ENCODE measurements at places on chromosomes 13 and 19. TPM values are rescaled to one million over a fixed set of nuclear protein-coding genes. Genes with fewer than 3 reads are reported as not detected.

DNA sequence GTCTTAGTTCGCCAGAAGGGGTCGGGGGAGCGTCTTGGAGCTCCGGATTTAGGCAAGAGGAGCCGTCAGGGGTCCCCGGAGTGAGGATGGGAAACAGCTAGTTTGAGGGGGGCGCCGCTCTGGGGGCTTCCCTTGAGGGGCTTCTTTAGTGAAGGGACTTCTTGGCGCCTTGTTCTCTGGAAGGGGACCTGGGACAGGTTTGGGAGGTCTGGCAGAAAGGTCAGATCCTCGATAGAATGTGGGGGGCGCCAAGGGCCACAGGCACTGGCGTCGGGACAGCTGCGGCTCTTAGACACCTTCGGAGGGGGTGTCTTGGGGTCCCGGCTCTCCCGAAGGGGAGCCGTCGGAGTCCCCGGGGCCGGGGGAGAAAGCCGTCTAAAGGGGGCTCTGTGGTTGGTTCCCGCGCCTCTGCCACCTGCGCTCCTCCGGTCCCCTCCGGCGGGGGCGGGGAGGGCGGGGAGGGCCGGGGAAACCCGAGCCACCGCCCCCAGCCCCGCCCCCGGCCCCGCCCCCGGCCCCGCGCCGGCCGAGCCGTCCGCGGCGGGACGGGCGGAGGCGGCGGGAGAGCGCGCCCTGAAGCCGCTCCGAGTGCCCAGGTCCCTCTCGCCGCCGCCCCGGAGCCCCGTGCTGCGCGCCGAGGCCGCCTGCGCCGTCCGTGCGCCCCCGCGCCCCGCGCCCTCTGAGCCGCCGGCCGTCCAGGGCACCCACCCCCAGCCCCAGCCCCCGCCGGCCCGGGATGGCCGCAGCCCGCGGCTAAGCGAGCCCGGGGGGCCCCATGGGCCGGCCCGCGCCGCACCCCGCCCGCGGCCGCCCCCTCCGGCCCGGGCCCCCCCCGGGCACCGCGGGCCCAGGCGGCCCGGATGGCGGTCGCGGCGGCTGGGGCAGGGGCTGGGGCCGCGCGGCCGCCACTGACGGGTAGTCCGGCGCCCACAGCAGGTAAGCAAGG is at the start of gene NRTN:
Gene NRTN (plus strand): TSS at position 552 of the 946 bp plus-strand sequence. CDS start 19,099 bp downstream, outside the sequence.
- H3K36me3 ChIP-seq: no peaks in the 10 kb centered on the region
- H3K4me1 ChIP-seq: no peaks in the 10 kb centered on the region
- peak within 1 kb of the TSS; percentile 18 for H3K4me3 ChIP-seq
- H3K27me3 ChIP-seq: peaks cover 66% of the 10 kb centered on the region
- DNase-seq: no peak
- H3K27ac ChIP-seq: no peak within 1 kb of the TSS

GRCh38 chr13:41007744-41008128 is 11.4 kb downstream of the ELF1 start:
- H3K27ac ChIP-seq: no peak overlapping the region
- no peaks in the 10 kb centered on the region for H3K36me3 ChIP-seq
- no peak for DNase-seq
- H3K27me3 ChIP-seq: no peaks in the 10 kb centered on the region

FFAR1 gene
- not detected for total RNA-seq

GRCh38 chr19:7326105-7326877 is 22.4 kb upstream of the ARHGEF18 start:
- no peak for DNase-seq
- no peaks in the 10 kb centered on the region for H3K4me1 ChIP-seq
- H3K36me3 ChIP-seq: no peaks in the 10 kb centered on the region
- no peak overlapping the region for H3K27ac ChIP-seq
- no peaks in the 10 kb centered on the region for H3K27me3 ChIP-seq

GRCh38 chr13:102897371-102898138 is 51.7 kb downstream of the ERCC5 start:
- DNase-seq: peak; percentile 9
- no peak overlapping the region for H3K4me3 ChIP-seq
- no peaks in the 10 kb centered on the region for H3K4me1 ChIP-seq
- no peaks in the 10 kb centered on the region for H3K27me3 ChIP-seq
- H3K36me3 ChIP-seq: no peaks in the 10 kb centered on the region

SLC7A9 gene
- not detected for total RNA-seq

SIPA1L3 gene
- 6.1 TPM for total RNA-seq

DIAPH3 gene
- total RNA-seq: not detected

- no peaks in the 10 kb centered on the region for H3K27me3 ChIP-seq
- no peaks in the 10 kb centered on the region for H3K4me1 ChIP-seq
- H3K4me3 ChIP-seq: peak within 1 kb of the TSS; percentile 43
- H3K36me3 ChIP-seq: no peaks in the 10 kb centered on the region
- H3K27ac ChIP-seq: no peak within 1 kb of the TSS
- DNase-seq: peak; percentile 29
Observed at GRCh38 chr13:46211483-46212351, at the start of gene LRRC63. Gene LRRC63, plus strand, starts transcription at chr13:46211928. Its CDS starts 1,107 bp downstream, at chr13:46213035.

GRCh38 chr19:30224689-30225606 is 147.2 kb upstream of the ZNF536 start:
- no peaks in the 10 kb centered on the region for H3K36me3 ChIP-seq
- peaks cover 66% of the 10 kb centered on the region for H3K27me3 ChIP-seq
- no peak for DNase-seq

DNA sequence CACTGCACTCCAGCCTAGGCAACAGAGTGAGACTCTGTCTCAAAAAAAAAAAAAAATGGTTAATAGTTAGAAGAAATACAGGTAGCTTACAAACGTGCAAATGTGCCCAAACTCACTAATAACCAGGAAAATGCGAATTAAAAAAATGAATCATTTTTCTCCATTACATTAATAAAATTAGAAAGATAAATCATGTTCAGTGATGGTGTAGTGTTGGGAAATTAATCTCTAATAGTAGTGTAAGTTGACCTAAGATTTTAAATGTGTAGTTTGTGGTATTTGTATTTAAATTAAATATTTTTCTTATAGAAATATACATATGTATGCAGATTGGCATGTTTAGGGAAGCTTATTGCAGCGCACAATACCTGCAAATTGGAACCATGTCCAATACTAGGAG is 57.6 kb downstream of the PCCA start:
- H3K27me3 ChIP-seq: no peaks in the 10 kb centered on the region
- H3K4me1 ChIP-seq: no peaks in the 10 kb centered on the region
- no peak for DNase-seq
- no peak overlapping the region for H3K4me3 ChIP-seq

DCT gene
- total RNA-seq: 0.16 TPM

DNA sequence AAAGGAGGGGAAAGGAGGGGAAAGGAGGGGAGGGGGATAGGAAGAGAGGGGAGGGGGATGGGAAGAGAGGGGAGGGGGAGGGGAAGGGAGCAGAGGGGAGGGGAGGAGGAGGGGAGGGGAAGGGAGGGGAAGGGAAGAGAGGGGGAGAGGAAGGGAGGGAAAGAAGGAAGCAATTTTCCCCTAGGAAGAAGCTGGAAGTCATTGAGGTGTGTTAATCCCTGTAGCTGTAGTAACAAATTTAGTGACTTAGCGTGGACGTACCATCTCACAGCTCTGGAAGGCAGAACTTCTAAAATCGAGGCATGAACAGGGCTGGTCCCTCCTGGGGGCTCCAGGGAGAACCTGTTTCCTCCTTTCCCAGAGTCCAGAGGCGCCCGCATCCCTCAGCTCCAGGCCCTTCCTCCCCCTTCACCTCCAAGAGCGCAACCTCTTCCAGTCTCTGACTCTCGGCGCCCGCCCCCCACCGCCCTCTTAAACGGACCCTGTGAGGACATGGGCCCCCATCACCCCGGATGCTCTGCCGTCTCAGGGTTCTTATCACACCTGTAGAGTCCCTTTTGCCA is 5.6 kb upstream of the CDC34 start:
- DNase-seq: no peak
- no peak overlapping the region for H3K27ac ChIP-seq
- H3K4me1 ChIP-seq: peaks cover 3% of the 10 kb centered on the region
- H3K27me3 ChIP-seq: peaks cover 17% of the 10 kb centered on the region

DNA sequence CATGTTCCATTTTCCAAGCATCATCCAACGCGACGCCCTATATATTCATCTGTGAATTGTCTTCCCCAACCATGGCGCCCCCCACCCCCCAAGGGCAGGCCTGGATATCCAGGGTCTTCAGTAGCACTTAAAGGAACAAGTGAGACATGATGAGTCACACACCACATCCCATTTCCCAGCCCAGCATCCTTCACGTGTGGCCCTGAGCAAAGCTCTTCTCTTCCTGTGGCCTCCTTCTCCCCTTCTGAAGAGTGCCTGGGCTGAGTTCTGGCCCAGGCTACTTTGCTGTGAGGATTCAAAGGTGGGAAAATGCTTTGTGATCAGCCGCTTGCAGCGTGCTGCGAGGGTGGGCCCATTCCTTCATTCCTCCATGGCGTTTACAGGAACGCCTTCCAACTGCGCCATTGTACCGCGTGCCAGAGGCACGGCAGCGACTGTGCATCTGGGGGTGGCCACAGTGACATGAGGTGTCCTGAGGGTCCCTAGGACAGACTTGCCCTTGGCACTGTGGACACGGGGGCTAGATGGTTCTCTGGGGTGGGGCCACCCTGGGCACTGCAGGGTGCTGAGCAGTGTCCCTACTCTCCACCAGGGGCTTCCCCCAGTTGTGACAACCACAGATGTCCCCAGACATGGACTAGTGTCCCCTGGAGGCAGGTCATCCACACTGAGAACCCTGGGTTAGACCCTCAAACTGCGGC is 11.7 kb downstream of the PLIN4 start:
- H3K4me3 ChIP-seq: no peak overlapping the region
- peaks cover 55% of the 10 kb centered on the region for H3K36me3 ChIP-seq
- peaks cover 49% of the 10 kb centered on the region for H3K4me1 ChIP-seq
- DNase-seq: no peak

- peaks cover 47% of the 10 kb centered on the region for H3K36me3 ChIP-seq
- no peak for DNase-seq
- no peaks in the 10 kb centered on the region for H3K4me1 ChIP-seq
- H3K27ac ChIP-seq: no peak overlapping the region
Observed at GRCh38 chr13:28283600-28283999, 145.3 kb downstream of the PAN3 start.

UBE2L5 gene
- total RNA-seq: not detected

DNA sequence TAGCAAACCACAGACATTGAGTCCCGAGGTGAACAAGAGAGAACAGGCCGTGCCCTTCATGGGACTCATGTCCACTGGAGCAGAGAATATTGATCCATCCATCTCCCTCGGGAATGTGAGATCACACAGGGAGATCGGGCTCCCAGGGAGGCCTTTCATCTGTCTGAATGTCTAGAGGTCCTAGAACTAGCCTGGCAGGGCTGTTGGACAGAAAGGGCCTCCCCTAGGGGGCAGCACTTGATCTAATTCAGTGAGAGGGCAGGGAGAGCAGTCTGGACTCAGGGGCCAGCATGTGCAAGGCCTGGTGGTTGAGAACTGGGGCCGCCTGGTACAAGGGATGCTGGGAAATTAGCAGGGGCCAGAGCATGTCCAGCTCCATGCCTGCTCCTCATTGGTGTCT is 4.3 kb downstream of the RUVBL2 start:
- H3K36me3 ChIP-seq: no peaks in the 10 kb centered on the region
- DNase-seq: no peak
- H3K4me1 ChIP-seq: peaks cover 13% of the 10 kb centered on the region
- H3K27ac ChIP-seq: peak overlapping the region; percentile 56

DNA sequence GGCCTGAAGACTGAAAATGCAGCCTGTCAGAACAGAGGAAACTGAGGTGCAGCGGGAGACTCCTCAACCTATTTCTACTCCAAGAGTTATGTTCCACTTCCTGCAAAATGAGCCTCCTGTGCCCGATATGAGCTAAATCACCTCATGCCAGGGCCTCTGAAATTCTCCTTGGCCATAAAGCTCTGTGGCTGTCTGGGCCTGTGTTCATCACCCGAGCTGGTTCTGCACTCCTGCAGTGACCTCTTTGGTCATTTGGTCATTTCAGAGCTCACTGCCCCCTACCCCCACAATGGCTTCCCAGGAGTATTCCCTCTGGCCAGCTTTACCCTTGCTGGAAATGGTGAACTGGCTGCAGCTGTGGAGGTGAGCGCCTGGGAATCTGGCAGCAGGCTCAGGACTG is 51.7 kb upstream of the SERPINE3 start:
- no peaks in the 10 kb centered on the region for H3K4me1 ChIP-seq
- no peak overlapping the region for H3K4me3 ChIP-seq
- DNase-seq: no peak
- no peak overlapping the region for H3K27ac ChIP-seq
- H3K27me3 ChIP-seq: no peaks in the 10 kb centered on the region

GFY gene
- total RNA-seq: not detected

DNA sequence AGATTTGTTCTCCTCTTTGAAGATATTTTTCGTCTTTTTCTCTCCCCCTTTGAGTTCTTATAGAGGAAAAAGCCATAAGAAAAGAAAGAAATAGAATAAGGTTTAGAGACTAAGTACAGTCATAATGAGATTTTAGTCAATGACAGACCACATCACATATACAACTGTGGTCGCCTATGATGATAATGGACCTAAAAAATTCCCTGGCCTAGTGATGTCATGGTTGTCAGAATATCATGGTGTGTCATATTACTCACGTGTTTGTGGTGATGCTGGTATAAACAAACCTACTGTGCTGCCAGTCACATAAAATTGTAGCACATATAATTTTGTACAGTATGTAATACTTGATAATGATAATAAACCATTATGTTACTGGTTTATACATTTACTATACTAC is 1096.1 kb downstream of the OLFM4 start:
- H3K4me1 ChIP-seq: no peaks in the 10 kb centered on the region
- H3K36me3 ChIP-seq: no peaks in the 10 kb centered on the region
- no peak overlapping the region for H3K4me3 ChIP-seq
- no peak overlapping the region for H3K27ac ChIP-seq

PRTN3 gene
- not detected for total RNA-seq

DNA sequence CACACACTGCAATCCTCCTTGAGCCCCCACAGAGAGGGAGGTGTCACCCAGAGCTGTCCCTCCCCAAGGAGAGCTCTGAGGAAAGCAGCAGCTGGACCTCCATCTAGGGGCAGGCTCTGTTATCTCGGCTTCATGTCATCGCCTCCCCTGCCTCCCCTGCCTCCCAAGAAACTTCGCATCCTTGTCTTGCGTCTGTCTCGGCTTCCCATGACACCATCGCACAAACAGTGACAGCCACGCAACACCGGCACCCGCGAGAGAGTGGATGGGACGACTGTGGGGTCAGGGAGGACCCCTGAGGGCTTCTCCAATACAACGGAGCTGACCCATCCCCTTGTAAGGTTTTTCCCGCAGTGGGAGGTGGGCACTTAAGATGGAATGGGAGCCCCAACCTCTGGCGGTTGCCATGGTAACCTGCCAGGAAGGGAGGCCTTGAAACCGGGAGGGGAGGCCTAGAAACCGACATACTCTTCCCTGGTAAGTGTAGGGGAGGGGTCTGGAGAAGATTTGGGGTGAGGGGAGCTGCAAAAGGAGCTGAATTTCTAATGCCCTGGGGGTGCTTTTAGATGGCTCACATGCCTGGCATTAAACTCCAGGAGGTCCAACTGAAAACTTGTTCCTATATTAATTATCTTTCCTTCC is 16.3 kb downstream of the TLE2 start:
- no peaks in the 10 kb centered on the region for H3K27me3 ChIP-seq
- no peak overlapping the region for H3K4me3 ChIP-seq
- H3K27ac ChIP-seq: no peak overlapping the region
- no peaks in the 10 kb centered on the region for H3K4me1 ChIP-seq
- DNase-seq: no peak
- peaks cover 23% of the 10 kb centered on the region for H3K36me3 ChIP-seq

GRCh38 chr19:54482889-54483288 is 9.8 kb upstream of the CDC42EP5 start:
- H3K27ac ChIP-seq: no peak overlapping the region
- no peak overlapping the region for H3K4me3 ChIP-seq
- peaks cover 8% of the 10 kb centered on the region for H3K27me3 ChIP-seq
- DNase-seq: no peak
- H3K4me1 ChIP-seq: no peaks in the 10 kb centered on the region
- H3K36me3 ChIP-seq: no peaks in the 10 kb centered on the region

Data from gastrocnemius medialis (tissue), 4 donors.